Esophagus mucosa (tissue), 1 donor: ENCODE measurements at places on chromosomes 2 and 18. TPM values are rescaled to one million over a fixed set of nuclear protein-coding genes. Genes with fewer than 3 reads are reported as not detected.

DNA sequence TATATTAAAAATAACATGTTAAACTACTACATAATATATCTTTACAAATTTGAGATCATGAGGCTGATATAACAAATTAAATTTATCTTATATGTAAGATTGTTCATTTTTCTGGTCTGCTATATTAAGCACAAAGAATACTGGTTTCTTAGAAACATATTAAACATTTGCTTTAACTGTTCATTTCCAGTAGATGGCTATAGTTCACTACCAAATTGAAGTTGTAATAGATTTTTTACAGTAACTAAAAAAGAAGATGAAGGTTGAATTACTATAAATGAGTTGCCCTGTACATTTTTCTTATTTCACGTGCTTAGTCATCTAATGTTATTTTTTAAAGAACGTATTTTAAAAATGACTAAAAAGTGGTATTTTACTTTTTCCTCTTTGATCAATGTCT is 57.0 kb downstream of the ZNF407 start:
- ATAC-seq = no peak

DNA sequence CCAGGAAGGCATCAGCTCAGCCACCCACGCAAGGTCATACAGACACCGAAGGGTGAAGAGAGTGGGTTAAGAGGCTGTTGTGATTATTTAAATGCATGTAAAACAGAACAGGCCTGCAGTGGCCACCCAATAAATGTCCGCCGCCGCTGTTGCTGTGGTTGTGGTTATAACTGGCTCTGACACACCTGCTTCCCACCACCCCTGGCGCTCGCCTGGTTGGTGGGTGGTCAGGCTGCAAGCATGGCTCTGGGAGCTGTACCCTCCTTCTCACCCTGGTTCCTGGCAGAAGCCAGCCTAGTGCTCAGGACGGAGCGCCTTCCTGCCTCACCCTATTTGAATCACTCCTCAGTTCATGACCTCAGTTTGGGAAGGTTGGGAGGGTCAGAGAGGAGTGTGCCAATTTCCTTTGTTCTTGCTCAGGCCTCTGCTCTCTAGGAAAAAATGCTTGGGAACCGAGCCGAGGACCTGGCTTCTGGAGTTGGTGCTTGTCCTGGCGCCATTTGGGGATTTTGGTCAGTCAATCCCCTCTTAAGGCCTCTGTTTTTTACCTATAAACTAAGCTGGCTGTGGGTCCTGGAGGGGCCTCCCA is 5.3 kb upstream of the CRYBA2 start:
- peak; percentile 60 for ATAC-seq

- ATAC-seq = no peak
These were observed 30.1 kb upstream of the FMNL2 start for GRCh38 chr2:152304836-152305235.

GRCh38 chr18:32200766-32201165 is 10.9 kb downstream of the MEP1B start:
- ATAC-seq = no peak

DNA sequence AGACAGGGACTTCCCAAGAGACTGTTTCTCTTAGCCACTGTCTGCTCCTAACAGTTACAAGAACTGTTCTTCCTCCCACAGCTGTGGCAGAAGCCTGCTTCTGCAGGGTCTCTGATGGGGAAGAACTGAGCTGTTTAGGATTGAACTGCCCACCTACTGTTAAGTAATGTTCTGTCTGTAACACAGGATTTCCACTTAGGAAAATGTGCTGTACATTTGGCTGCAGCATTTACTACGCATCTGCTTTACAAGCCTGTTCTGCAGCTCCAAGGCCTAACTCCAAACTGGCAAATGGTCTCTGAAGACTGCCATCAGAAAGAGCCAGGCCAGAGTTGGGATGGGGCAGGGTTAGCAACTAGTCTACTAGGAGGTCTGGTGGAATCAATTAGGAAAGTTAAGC is 87.8 kb upstream of the UPP2 start:
- ATAC-seq = no peak

DNA sequence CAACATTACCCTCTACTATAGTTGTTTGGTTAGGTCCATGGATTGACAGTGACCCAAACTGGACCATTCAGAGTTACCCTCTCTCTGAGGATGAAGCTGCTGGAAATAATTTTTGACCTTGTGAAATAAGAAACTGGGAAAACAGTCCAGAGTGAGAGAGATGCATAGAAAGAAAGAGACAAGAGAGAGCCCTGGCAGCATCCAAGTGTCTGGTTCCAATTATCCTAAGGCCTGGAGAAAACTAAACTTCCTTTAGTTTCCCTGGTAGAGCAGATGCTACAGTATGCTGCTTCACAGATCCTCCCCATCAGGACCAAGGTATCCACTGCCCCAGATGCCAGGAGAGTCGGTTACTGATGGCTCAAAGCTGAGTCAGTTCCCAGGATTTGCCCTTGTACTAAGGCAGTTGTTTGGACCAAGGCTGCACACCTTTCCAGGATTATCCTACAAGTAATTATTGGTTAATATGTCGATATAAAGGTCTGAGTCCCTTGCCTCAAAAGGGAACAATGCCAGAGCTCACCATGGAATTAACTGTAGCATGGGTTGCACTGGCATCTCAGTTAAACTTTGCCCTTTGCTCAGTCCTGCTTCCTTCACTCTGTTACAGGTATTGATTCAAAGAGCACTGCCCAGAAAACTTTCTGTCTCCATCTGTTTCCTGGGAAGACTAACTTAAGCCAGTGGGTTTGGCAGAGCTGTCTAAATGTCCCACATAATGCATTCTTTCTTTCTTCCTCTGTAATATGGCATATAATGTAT is 14.6 kb upstream of the CHN1 start:
- ATAC-seq = no peak

- ATAC-seq = peak; percentile 29
These were observed 532.8 kb downstream of the FBXO15 start for GRCh38 chr18:73614812-73615211.

GRCh38 chr2:7627583-7627982 is 710.4 kb downstream of the RNF144A start:
- ATAC-seq = no peak

DNA sequence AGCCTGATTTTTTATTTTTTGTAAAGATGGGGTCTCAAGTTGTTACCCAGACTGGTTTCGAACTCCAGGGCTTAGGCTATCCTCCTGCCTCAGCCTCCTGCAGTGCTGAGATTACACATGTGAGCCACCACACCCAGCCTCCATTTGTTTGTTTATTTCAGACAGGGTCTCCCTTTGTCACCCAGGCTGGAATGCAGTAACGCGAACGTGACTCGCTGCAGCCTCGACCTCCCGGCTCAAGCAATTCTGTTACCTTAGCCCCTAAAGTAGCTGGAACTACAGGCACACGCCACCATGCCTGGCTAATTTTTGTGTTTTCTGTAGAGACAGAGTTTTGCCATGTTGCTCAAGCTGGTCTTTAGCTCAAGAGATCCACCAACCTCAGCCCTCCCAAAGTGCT is 27.2 kb downstream of the UBXN4 start:
- ATAC-seq = no peak

- ATAC-seq = no peak
These were observed 180.6 kb upstream of the RBMS1 start for GRCh38 chr2:160674146-160674750.

GRCh38 chr2:207092818-207093217 is 72.9 kb downstream of the KLF7 start:
- no peak for ATAC-seq

DNA sequence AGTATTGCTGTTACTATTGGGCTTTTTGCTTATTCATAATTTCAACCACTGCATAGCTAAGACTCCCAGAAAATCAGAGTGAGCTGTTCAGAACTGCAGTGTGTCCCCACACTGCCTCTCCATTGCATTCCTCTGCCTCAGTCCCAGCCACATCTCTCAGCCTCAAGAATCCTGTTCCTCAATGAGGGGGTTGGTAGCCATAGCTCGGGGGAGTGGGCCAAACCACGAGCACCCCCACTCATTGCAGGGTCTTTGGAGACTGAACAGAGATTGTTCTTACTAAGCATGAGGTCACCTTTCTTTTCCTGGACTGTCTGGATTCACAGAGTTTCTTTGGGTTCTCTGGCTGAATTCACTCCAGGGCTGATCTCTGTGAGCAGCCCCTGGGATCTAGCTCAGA is 161.1 kb downstream of the GFPT1 start:
- ATAC-seq = no peak

GRCh38 chr2:170587922-170588321 is 127.2 kb upstream of the SP5 start:
- ATAC-seq = no peak

- no peak for ATAC-seq
These were observed 9.0 kb upstream of the SERPINB8 start for GRCh38 chr18:63960891-63961290.

- no peak for ATAC-seq
These were observed 145.8 kb downstream of the ACOXL start for GRCh38 chr2:110878150-110878549.

GRCh38 chr2:1283020-1283801 is 130.1 kb upstream of the TPO start:
- peak; percentile 15 for ATAC-seq

DNA sequence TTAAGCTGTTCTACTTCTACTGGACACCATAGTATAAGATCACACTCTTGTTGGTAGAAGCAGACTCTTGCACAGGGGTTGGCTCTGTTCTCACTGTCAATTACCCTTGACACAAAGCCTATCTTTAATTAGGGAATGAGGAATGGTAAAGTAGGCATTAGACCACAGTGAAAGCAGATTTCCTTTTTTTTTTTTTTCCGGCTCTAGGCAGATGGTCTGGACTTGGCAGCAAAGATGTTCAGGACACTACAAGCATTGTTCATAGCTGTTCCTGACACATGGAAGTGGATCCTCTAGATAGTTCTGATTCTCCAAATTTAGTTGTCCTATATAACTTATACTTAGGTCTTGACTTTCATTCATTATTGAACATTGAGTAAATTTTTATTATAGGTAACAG is 672.2 kb upstream of the CELF4 start:
- no peak for ATAC-seq

DNA sequence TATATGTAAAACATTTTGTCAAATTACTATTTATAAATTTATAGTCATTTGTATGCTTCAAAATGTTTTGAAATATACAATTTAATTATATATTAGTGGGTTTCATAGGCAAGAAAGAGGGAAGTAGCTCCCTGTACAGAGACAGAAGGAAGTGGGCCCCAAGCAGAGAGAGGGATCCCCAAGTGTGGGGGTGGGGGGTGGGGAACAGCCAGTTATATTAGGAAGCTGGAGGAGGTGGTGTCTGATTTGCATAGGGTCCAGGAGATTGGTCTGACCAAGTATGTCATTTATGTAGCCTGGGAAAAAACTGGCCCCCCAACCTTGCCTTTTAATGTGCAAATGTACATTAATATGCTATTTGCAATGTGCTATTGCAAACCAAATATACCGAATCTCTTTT is 76.5 kb upstream of the ZSWIM2 start:
- ATAC-seq = no peak

The CCDC74B gene
- total RNA-seq = 0.40 TPM

The MARCO gene
- 0.80 TPM for total RNA-seq

The DSG1 gene
- total RNA-seq = 33.7 TPM

The CXCR2 gene
- 18.7 TPM for total RNA-seq

The GREB1 gene
- total RNA-seq = 0.60 TPM

The GDF7 gene
- total RNA-seq = 0.32 TPM

The FHL2 gene
- 39.0 TPM for total RNA-seq

The SELENOI gene
- 32.1 TPM for total RNA-seq

The CSRNP3 gene
- 1.2 TPM for total RNA-seq

The ADRA2B gene
- total RNA-seq = not detected

The CDCA7 gene
- 14.5 TPM for total RNA-seq

The ENOSF1 gene
- total RNA-seq = 50.3 TPM

The NEB gene
- total RNA-seq = 1.7 TPM

The KLHL30 gene
- 0.08 TPM for total RNA-seq

The STRN gene
- total RNA-seq = 38.5 TPM
